ENCODE measurements at places on chromosomes 4 and X.

DNA sequence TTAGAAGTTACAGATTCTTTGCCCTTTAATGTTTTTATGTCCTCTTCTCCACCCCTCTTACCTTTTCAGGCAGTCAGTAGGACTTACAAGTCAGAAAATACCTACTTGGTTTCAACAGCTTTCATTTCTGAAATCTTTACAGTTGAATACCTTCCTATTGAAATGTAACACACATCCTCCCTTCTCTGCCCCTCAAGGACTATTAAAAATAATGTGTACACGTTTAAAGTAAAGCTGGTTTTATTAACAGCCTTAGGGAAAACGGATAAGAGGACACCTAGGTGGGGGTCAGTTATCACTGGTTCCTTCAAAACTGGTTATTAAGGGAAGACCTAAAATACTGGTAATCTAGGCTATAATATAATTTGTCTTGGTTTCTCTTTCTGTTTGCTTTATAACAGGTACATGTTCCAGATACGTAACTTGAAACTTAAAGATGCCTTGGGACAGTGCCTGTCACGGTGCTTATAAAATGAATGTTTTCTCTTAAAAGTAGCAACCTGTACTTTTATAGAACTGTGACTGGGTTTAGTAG is 1.8 kb downstream of the CCSER1 start:
- DNase-seq = no peak

- no peak for DNase-seq
Observed at GRCh38 chrX:36577006-36577405, 431.2 kb upstream of the FAM47C start.

GRCh38 chr4:184331268-184331995 is 113.8 kb upstream of the ENPP6 start:
- DNase-seq = no peak

GRCh38 chrX:102067966-102068723 is 57.3 kb upstream of the TCEAL2 start:
- DNase-seq = no peak

DNA sequence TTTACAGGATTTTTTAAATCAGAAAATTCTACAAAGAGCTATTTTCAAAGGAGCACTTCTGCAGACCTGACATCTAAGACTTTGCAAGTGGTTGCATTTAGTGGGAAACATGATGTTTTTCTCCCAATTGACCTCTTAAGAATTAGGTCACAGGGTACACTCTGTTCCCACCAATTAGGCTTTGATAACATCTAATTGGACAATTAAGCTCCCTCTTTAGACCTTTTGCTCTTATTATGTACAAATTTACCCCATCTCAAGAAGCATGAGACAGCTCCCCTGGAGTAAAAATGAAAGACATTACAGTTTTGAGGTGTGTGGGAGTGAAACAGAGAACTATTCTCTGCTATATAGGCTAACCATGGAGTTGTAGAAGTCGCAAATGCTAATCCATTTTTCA is 31.8 kb upstream of the AGA start:
- no peak for DNase-seq

DNA sequence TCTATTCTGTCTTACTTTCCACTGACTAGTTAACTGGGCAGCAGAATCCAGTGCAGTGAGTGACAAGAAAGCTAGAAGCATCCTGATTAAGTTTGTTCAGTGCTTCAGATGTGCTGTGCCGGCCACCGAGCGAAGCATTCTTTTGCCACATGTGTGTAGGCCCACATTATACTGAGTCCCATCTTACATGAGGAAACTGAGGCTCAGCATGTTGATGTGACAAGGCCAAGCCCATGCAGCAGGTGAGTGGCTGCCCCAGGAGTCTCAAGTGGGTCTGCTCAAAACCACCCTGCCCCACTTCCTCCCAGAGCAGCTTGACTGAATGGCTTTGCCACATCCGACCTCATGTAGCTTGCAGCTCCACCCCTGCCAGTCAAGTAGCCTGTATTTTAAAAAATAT is 50.5 kb downstream of the RHOH start:
- DNase-seq = no peak

- no peak for DNase-seq
Observed at GRCh38 chr4:178696515-178696914, 1254.3 kb upstream of the AGA start.

DNA sequence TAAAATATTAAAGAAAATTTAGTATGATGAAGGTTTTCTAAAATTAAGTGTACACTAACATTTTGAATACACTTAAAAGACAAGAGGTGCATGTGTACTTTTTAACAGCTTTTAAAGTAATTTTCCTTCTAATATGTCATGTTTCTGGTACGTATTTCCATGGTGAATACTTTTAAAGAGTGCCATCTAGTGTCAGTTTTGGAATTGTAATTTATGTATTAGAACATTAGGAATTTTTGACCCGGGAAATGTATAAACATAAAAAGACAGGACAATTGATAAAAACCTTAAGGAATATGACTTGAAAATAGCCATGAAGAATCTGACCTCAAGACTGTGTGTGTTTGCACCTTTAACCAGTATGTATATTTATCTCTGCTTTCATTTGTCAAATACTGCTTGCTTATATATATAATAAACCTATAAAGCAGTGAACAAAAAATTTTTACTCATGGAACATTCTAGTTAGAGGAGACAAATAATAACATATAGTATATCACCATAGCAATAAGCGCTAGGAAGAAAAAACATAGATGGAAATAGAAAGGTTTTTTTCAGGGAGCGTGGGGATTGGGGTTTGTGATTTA is 7.2 kb downstream of the GSTCD start:
- no peak for DNase-seq

GRCh38 chr4:183920512-183920911 is 15.4 kb downstream of the STOX2 start:
- DNase-seq = no peak
